ENCODE measurements at places on chromosomes 1 and 21. TPM values are rescaled to one million over a fixed set of nuclear protein-coding genes. Genes with fewer than 3 reads are reported as not detected.

The VWA5B1 gene
- not detected for total RNA-seq

The CTSE gene
- total RNA-seq = 0.61 TPM

The HCRTR1 gene
- not detected for total RNA-seq

The TMCO4 gene
- 16.2 TPM for total RNA-seq

The HCN3 gene
- 4.8 TPM for total RNA-seq

The NBPF6 gene
- not detected for total RNA-seq

The NT5C1A gene
- total RNA-seq = 0.33 TPM

The PGBD5 gene
- 0.67 TPM for total RNA-seq

The HRNR gene
- total RNA-seq = not detected

The NGF gene
- 0.17 TPM for total RNA-seq

The ZNF593OS gene
- 0.50 TPM for total RNA-seq

The ODR4 gene
- total RNA-seq = 21.5 TPM

The DYNLT5 gene
- not detected for total RNA-seq

The GGPS1 gene
- 37.9 TPM for total RNA-seq

The AMIGO1 gene
- total RNA-seq = 1.8 TPM

The TAL1 gene
- total RNA-seq = not detected

The AIRE gene
- not detected for total RNA-seq

The HAO2 gene
- total RNA-seq = not detected

The KRTAP13-2 gene
- total RNA-seq = not detected

The TCP10L gene
- under 0.01 TPM for total RNA-seq

The SLC2A5 gene
- total RNA-seq = 0.38 TPM

The SYCP1 gene
- not detected for total RNA-seq

The TNFRSF4 gene
- total RNA-seq = 0.35 TPM

The CTSK gene
- total RNA-seq = 5.8 TPM

The SELE gene
- not detected for total RNA-seq

The SMPDL3B gene
- total RNA-seq = 3.6 TPM

The ADAMTS1 gene
- 339 TPM for total RNA-seq

The RPE65 gene
- not detected for total RNA-seq

The TTC39A gene
- 1.0 TPM for total RNA-seq

The VSIG8 gene
- total RNA-seq = not detected

The AGT gene
- 0.17 TPM for total RNA-seq

The CRB1 gene
- total RNA-seq = under 0.01 TPM

The LENEP gene
- 1.5 TPM for total RNA-seq

The NEK2 gene
- total RNA-seq = 0.33 TPM

The KDM5B gene
- total RNA-seq = 96.9 TPM

The LELP1 gene
- total RNA-seq = not detected

The ADORA3 gene
- not detected for total RNA-seq

The TIPRL gene
- 32.5 TPM for total RNA-seq

The TRPM2 gene
- total RNA-seq = 14.0 TPM

The INAVA gene
- total RNA-seq = 27.2 TPM

The TNFRSF14 gene
- total RNA-seq = 14.2 TPM

The MPZ gene
- total RNA-seq = 1.2 TPM

The NPR1 gene
- 0.17 TPM for total RNA-seq

The ESPN gene
- total RNA-seq = 2.5 TPM

The C8B gene
- total RNA-seq = not detected

The MIXL1 gene
- total RNA-seq = not detected

The PRRC2C gene
- 177 TPM for total RNA-seq

The OLFML3 gene
- total RNA-seq = 0.66 TPM

The THEM5 gene
- not detected for total RNA-seq

The CRNN gene
- not detected for total RNA-seq

Data from mammary epithelial cell (primary cell).